ENCODE measurements at places on chromosomes 12 and 14.

DNA sequence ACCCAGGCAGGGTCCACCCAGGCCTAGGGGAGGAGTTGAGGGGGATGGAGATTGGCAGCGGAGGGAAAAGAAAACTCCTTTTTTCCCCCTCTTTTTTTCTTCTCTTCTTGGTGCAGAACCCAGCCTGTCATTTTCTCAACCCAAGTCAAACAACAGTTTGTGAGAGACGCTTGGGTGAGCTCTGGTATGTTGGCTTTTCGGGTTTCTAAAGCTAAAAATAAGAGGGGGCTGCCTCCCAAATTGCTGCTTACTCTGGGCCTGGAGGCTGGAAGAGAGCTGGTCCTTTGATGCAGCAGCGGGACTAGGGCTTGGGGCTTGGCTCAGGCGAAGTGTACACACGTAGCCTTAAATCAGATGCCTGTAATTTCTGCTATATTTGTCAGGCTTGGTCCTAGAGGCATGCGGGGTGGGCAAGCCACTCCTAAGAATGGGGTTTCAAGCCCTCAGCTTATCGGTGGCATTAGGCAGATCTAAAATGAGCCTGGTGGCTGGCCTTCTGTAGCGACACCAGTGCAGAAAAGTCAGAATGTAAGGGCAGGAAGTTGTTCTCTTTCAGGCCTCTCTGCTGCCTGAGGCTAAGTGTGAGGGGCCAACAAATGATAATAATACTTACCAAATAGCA lies 816 bp upstream of the SLC8A3 start:
- no peak for DNase-seq

DNA sequence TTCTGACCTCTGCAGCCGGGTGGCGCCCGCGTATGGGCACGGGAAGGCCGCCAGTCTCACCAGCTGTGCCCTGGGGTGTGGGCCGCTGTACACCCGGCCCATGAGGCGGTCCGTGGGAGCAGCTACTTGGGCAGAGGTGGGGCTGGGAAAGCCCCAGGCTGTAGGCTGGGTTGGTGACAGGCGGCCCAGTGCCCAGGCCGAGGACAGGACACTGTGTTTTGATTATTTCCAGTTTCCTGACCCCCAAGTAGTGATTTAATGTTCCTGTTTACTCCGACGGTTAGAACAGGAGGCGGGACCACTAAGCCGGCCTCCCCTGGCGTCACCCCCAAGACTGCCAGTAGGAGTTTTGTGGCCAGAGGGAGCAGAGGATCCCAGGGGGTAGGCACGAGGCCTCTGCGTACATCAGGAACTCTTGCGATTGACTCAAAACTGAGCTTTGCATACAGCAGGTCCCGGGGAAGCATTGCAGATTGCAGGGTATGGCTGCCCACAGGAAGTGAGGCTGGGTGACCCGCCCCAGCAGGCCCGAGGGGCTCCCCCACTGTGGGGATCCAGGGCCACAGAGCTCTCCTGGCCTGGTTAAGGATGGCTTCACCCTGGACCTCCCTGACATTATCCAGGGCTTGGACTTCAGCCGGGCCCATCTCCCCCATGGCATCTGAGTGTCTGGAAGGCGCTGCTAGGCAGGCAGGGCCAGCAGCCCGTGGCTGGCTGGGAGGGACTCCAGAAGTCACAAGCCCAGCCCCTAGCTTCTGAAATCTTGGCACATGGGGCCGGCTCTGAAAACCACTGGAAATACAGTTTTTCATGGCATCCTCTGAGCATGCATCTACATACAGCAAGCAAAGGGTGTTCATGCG lies 42.5 kb upstream of the DIO3 start:
- DNase-seq = no peak

- DNase-seq = no peak
Observed at GRCh38 chr14:77212943-77213678, 31.5 kb downstream of the TMEM63C start.

DNA sequence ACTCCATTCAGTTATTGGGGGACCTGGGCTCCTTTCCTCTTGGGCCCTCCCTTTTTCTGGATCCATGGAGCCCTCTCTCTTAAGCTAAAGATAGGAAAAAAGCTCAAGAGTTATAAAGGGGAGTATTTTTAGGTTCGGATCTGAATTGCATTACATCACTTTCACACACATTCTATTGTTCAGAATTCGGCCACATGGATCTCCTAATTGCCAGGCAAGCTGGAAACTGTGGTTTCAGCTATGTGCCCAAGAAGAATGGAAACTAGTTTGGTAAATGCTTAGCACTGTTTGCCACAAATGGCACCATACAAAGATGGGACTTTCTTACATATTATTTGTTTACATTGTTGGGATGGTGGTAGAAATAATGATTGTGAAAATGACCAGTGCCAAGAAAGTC lies 145.6 kb downstream of the LRIG3 start:
- no peak for DNase-seq

- no peak for DNase-seq
Observed at GRCh38 chr14:67166450-67166853, 22.8 kb upstream of the GARIN2 start.

GRCh38 chr12:45458854-45459807 lies 243.2 kb downstream of the ANO6 start:
- no peak for DNase-seq

DNA sequence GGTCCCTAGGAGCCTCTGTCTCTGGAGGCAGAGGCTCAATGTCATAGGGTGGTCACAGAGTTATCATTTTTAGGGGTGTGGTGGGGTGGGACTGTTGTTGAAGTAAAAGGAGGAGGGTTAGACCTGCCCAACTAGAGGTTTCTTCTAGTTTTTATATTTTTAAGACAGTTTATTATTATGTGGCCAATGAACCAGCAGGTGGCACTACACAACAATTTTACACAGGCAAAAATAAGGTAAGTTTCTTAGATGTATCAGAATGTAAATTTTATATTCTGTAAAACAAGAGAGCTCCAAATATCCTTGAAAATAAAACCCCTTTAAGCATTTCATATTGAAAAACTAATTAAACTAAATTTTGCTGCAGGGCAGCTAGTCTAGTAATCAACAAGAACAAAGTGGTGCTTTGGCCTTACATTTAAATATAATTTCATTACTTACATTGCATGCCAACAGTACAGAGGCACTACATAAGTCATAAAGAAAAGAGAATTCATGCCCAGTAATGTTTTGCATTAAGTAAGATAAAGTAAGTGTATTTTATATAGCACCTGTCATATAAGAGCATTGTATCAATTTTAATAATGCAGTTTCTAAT lies 22.2 kb upstream of the OVCH1 start:
- no peak for DNase-seq

DNA sequence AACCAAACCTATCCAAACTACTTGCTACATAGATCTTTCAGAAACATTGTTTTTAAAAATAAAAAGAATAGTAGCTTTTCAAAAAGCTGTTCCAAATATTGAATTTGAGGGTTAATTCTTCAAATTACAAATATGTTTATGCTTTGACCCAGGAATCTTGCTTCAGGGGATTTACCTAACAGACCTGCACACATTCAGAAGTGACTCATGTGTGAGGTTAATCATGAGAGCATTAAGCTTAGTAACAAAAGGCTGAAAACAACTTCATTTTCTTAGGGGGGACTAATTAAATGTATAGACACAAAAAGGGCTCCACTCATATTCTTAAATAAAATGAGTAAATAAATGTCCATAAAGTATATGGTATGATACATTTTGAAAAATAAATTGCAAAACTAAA lies 672.4 kb upstream of the FLRT2 start:
- no peak for DNase-seq

DNA sequence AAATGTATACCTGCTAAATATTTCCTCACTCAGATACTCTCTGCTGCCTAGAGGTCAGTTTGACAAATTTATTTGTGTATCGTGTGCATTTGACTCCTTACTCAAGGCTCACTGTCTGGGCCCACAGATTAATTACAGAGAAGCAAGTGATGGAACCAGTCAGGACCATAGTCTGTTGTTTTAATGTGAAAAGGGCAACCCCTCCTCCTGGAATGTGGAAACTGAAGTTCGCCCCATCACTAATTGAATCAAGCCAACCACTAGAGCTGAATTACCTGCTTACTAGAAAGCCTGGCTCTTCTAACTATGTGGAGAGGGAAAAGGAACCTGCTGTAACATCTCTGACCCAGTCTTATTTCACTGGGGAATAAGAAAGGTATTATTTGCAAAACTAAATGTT lies 199.9 kb upstream of the KRR1 start:
- no peak for DNase-seq

- no peak for DNase-seq
Observed at GRCh38 chr14:33052943-33053342, 114.3 kb downstream of the NPAS3 start.

DNA sequence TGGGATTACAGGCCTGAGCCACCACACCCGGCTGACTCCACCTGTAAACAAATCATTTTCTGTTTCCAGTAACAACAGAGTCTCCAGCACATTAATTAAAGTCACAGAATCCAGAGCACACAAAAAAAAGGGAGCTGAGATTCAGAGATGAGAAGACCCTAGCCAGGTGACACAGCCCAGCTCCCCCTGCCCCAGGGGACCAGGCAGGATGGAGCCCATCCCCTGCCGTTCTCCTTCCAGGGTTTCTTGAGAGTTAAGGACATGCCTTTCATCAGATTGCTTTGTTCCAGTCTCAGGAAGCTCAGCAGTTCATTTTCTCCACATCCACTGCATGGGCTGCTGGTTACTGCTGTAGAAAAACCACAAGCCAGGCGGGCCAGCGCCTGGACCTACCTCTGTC lies 81.2 kb downstream of the RIMBP2 start:
- no peak for DNase-seq

- no peak for DNase-seq
Observed at GRCh38 chr14:55073856-55074255, 22.4 kb downstream of the MAPK1IP1L start.

DNA sequence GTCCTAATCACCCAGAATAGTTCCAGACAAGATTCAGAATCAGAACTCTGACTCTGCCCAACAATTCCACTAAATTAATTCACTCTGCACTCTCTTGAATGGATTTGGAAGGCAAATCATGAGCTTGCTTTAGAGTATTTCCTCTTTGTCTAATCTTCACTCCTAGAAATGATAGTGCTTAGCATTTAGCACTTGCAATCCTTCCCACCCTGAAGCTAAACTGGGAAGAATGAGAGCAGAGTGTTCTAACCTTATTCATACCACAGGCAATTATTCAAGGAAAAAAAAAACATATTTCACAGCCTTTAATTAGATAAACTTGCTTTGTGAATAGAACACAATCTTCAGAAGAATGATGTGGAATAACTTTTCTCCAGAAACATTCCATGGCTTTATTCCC lies 264.6 kb downstream of the PAWR start:
- no peak for DNase-seq

DNA sequence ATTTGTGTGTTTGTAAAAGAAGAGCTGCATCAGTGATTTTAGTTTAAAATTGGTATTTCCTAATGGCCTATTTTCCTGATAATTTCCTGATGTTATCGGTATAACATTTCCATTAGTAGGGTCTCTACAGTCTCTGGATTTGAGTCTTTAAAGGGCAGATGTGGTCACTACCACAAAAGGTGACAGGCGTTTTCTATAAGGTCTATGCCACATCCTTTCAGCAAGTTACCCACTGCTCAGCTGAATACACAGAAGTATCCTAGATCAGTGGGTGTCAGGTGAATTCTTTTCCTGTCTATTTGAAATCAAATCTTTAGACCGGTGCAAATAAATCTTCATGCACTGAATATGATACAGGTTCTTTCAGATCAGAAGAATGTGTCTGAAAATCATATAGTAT lies 90.2 kb downstream of the LIN7A start:
- DNase-seq = no peak

- DNase-seq = no peak
Observed at GRCh38 chr14:66152747-66153146, 333.4 kb upstream of the CCDC196 start.

DNA sequence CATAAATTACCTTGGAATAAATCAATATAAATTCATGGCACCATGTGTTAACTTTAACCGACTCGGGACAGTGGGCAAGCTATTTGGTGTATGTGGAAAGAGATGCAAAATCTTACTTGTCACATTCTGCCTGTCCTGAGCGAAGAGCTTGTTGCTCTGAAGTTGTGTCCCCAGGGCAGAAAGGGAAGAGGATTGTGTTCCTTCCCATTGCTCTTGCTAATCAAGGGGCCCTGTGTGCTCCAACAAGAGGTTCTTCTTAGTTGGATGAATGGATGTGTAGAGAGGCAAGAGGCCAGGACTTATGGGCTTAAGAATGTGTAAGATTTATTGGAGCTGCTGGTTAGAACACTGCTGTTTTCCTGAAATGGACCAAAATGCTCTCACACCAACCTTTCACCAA lies 36.5 kb upstream of the FRS2 start:
- DNase-seq = no peak

DNA sequence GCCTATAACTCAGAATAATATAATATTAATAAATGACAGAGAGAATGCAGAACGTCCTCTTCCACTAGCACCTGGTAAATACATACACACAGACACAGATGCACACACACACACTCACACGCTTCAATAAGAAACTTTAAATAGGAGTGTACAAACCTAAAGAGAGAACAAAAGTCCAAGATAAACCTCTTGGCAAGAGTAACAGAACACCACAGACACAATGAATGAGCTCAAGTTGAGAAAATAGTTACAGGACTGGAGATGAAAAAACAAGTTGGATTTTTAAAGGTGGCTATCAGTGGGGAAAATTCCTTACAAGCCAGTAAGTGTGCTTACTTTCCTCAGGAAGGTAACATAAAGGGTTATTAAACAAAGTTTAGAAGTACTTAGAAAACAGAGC lies 35.2 kb downstream of the CRY1 start:
- DNase-seq = no peak

DNA sequence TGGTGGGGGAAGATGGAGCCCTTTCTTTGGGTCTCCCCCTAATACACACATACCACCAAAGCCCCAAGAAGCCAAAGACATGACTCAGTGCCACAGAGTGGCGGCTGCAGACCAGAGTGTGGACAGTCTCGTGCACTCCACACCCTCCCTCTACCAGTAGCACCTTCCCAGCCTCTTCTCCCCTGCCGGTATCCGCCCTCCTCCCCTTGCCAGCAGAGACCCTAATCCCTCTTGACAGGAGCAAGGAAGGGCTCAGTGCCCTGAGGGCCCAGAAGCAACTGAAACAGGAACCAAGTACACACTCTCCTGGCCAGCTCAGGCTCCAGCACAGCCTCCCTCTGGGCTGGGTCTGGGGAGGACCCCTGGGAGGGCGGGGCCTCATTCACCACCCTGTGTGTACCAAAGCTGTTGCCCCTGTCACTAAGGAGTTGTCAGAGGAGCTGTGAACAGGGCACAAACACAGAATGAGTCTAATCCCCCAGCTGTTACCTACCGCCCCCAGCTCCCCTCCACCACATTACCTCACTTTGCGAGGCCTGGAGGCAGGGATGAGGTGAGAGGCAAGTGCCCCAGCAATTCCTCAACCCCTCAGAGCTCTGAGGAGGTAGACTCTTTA lies 8.2 kb downstream of the SPRYD3 start:
- no peak for DNase-seq

- DNase-seq = no peak
Observed at GRCh38 chr12:43761500-43761899, 2.7 kb downstream of the IRAK4 start.

DNA sequence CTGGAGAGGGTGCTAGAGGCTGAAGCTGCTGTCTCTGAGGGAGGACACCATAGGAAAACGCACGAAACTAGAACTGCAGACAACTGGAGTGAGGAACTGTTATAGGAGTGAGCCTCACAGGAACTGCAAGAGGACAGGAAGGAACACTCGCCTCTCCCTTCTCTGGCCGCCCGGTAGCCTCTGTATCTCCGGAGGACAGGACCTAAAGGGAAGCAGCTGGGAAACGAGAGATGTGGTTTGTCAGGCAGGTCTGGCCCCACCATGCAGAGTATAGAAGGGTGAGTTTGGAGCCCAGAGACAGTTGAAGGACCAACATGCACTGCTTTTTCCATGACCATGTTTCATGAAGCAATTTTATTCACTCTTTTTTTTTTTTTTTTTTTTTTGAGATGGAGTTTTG lies 127.3 kb downstream of the EFCAB11 start:
- no peak for DNase-seq
